ENCODE measurements at places on chromosomes 16 and 17.

DNA sequence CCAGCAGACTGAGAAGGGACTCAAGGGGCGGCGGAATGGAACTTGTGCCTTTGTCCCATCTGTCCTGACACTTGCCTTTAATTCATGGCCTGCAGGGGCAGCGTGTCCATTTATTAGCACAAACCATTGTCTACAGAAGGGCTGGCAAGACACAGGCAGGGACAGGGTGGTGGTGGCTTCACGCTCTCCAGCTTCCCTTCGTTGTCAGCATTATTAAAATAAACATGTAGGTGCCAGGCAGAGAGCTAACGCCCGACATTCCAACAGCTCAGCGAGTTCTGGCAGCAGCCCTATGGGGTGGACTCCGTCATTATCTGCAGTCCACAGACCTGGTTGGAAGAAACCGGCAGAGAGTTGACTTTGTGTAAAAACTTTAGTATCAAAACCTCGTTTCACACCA lies 16.3 kb downstream of the DNAI2 start:
- no peak for DNase-seq

DNA sequence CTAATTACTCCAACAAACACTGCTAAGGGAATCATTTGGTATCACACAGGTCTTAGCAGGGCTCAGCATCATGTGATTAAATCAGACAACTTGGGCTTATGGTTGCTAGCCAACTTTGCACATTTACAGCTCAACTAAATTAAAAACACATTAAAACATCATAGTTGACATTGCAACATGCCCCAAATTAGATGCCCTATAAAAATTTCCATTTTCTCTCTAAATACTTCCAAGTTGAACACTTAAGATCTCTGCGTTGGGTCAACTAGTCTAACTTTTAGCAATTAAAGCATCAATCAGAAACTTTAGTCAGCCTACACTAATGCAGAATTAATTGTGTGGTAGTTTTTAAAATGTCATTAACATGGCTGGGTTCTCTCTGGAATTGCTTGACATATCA lies 12.1 kb downstream of the DNAJC7 start:
- DNase-seq, result no peak

- no peak for DNase-seq
These were observed 20.2 kb downstream of the MBTPS1 start for GRCh38 chr16:84096447-84097005.

GRCh38 chr16:24986512-24987303 lies 28.5 kb downstream of the ARHGAP17 start:
- DNase-seq, result no peak

GRCh38 chr16:81615833-81616232 lies 163.3 kb upstream of the PLCG2 start:
- DNase-seq, result no peak

GRCh38 chr16:84369938-84370627 lies 1.7 kb downstream of the ATP2C2 start:
- DNase-seq, result no peak
